ENCODE measurements at places on chromosomes 3 and 15. TPM values are rescaled to one million over a fixed set of nuclear protein-coding genes. Genes with fewer than 3 reads are reported as not detected.

Gene ZNF502
- 1.3 TPM for total RNA-seq

Gene ERICH6
- not detected for total RNA-seq

Gene CLDND1
- 47.1 TPM for total RNA-seq

Gene GASK1A
- not detected for total RNA-seq

Gene ROPN1
- not detected for total RNA-seq

Gene GP5
- total RNA-seq: not detected

Gene GOLGA6L4
- total RNA-seq: 0.90 TPM

Gene VGLL3
- 6.8 TPM for total RNA-seq

Gene LRTM1
- not detected for total RNA-seq

Gene TMEM158
- total RNA-seq: 15.3 TPM

Gene GAP43
- total RNA-seq: not detected

Gene PLS1
- 11.8 TPM for total RNA-seq

Gene STT3B
- 73.0 TPM for total RNA-seq

Gene RBMS3
- total RNA-seq: 0.43 TPM

Gene SSUH2
- total RNA-seq: 1.2 TPM

Gene FRMD5
- total RNA-seq: 3.7 TPM

Gene CPA3
- total RNA-seq: not detected

Gene HHLA2
- total RNA-seq: 0.13 TPM

Gene MEGF11
- total RNA-seq: 0.39 TPM

Gene MNS1
- total RNA-seq: 2.5 TPM

Gene MCF2L2
- 0.10 TPM for total RNA-seq

Gene FGF12
- 0.69 TPM for total RNA-seq

Gene CFAP44
- 1.9 TPM for total RNA-seq

Gene ARL14
- 1.0 TPM for total RNA-seq

Gene KCNH8
- total RNA-seq: not detected

Gene SV2B
- total RNA-seq: 0.05 TPM

Gene BFSP2
- total RNA-seq: not detected

Gene FGF7
- not detected for total RNA-seq

Gene HIGD1A
- total RNA-seq: 74.6 TPM

Gene CAMK2N2
- 1.4 TPM for total RNA-seq

Gene PPARG
- 36.5 TPM for total RNA-seq

Gene CHD2
- total RNA-seq: 29.2 TPM

Gene MASP1
- total RNA-seq: not detected

Gene GOLGA8T
- total RNA-seq: 1.7 TPM

Gene TMCC1
- 10.7 TPM for total RNA-seq

Gene TM6SF1
- total RNA-seq: not detected

Gene GPR27
- total RNA-seq: 3.1 TPM

Gene LCMT2
- total RNA-seq: 7.8 TPM

Gene ARHGAP31
- 1.4 TPM for total RNA-seq

Gene GOLGA8K
- 0.89 TPM for total RNA-seq

Gene PLA2G4E
- total RNA-seq: not detected

Gene SEMA3G
- 0.31 TPM for total RNA-seq

Gene NANOGP8
- not detected for total RNA-seq

Gene POC1A
- total RNA-seq: 19.1 TPM

Gene TMEM45A
- total RNA-seq: 2.0 TPM

Gene KLHL40
- total RNA-seq: not detected

Gene MITF
- 8.4 TPM for total RNA-seq

Gene HTR3E
- not detected for total RNA-seq

Gene FGD5
- total RNA-seq: 0.03 TPM

Gene GADL1
- total RNA-seq: not detected

Gene ITPKA
- total RNA-seq: 2.0 TPM

Gene CD80
- total RNA-seq: not detected

Gene ZDHHC19
- 0.09 TPM for total RNA-seq

Gene GABRR3
- total RNA-seq: not detected

Gene CHST13
- total RNA-seq: 0.50 TPM

Gene RLBP1
- total RNA-seq: not detected

Data from A549 treated with CORT108297 at 1 μM for 4 hours (cell line).